Stimulated activated CD4-positive, alpha-beta T cell treated with anti-CD3 and anti-CD28 coated beads, Interleukin-4, amount 100 ng/mL, for 4 hours (primary cell): ENCODE measurements at places on chromosomes 3 and 15.
A peak's percentile ranks its signal among the peaks of the same experiment; 100 is the strongest.

GRCh38 chr3:182668974-182669373 is 124.3 kb upstream of the ATP11B start:
- DNase-seq, result no peak

DNA sequence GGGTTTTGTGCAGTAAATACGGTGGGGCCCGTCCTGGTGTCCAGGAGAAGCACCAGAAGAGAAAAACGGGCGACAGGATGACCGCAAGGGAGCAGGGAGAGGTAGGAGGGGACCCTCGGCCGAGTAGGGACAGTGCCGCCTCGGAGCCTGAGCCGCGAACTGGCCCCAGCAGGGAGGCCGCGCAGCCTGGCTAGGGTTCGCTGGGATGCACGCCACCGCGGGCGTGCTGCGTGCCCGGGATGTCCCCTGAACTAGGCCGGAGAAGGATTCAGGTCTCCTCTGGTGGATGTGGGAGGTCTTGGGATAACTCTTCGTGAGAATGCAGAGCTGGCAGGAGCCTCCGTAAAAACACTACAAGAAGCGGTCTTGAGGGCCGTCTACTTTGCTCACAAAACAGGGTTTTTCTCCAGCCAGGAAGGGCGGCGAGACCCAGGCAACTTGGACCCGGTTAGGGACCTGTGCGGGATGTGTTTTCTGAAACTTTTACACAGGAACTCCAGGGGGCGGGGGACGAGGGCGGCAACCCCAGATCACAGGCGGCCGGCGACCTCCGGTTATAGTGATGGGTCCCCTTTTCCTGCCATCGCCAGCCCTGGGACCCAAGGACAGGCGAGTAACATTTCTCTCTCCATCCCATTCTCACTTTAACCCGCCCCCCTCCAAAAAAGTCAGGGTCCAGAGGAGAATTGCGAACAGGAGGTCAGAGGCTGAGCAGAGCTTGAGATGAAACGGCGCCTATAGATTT is 35.5 kb downstream of the NR2F2 start:
- no peak for DNase-seq

GRCh38 chr3:26960382-26960781 is 337.8 kb downstream of the LRRC3B start:
- DNase-seq, result no peak

DNA sequence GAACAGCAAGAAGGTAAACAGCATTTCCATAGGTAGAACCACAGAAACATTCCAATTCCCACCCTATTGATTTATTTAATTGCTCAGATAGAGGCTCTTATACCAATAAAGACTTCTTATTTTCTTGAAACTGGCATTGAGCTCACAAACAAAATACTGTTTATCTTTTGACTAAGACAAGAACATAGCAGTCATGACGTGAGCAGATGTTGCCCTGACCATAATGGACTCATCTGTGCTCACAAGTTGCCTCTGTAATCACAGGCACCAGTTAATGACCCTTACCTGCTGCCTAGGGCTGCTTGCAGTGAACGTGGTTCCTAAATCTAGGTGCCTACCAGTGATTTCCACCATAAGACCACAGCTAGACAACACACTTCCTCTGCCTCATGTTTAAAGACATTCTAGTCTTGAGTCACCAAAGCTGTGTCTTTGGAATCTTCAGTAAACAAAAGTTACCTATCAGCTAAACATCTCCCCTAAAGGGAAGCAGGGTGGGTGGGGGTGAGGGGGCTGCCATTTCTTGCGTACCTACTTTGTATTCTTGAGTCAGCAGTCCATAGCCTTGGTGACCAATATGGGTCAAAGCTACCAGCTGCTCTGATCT is 2.1 kb downstream of the FYCO1 start:
- DNase-seq, result no peak

- DNase-seq, result no peak
These were observed 19.7 kb upstream of the LMOD3 start for GRCh38 chr3:69142090-69142489.

DNA sequence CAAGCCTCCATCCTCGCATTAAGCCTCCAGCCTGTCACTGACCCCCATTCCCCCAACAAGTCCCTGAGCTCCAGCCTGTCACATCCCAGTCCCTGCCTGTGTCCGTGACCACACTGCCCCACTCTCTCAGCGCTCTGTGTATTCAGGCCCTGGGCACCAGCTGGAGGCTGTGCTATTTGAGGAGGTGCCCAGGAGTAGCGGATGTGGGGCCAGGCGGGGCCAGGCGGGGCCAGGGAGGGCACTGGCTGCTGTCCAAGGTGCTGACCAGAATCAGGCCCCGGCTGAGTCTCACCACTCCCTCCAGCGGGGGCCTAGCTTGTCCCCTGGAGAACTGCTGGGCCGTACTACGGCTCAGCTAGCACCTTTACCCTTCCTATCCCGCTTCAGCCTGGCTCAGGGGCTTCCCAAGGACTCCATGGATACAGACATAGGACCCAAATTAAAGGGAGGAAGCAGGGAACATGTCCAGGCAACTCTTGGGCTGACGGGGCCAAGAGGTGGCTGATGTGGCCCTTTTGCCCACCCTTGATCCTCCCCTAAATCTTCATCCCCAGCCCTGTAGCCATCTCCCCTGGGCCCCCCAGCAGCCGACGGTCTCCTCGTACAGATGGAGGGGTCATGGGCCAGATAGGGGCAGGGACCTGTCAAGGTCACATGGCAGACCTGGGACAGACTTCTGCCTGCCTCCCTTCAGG is 1.1 kb downstream of the HHATL start:
- DNase-seq, result peak; percentile 9

GRCh38 chr15:65287520-65287855 is 805 bp upstream of the PARP16 start:
- no peak for DNase-seq

DNA sequence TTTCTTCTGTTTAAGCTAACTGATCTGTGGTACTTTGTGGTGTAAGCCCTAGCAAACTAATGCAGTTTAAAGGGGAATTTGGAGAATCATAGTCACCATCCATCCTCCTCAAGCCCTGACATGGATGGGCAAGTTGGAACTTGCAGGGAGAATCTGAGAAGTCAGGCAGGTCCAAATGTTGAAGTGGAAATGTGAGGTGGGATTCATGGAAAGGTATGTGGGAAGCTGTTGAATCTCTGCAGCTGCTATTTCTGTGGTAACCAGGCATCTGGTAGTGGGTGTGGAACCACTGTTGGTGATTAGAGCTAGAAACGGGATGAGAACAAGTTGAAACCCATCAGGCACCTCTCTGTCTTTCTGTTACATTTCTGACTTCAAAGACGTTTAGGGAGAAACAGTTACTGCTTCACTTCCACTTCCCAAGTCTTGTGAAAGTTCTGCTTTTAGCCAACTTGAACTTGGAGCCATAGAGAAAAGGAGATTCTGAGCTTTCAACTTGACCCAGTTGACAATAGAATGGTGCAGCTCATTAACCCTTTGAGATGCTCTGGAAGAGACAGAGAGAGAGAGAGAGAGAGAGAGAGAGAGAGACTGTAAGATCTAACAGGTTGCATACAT is 38.1 kb upstream of the NMNAT3 start:
- DNase-seq, result no peak

GRCh38 chr15:60326343-60326742 is 71.4 kb downstream of the ANXA2 start:
- no peak for DNase-seq

GRCh38 chr15:56804938-56805337 is 71.6 kb upstream of the ZNF280D start:
- DNase-seq, result no peak

DNA sequence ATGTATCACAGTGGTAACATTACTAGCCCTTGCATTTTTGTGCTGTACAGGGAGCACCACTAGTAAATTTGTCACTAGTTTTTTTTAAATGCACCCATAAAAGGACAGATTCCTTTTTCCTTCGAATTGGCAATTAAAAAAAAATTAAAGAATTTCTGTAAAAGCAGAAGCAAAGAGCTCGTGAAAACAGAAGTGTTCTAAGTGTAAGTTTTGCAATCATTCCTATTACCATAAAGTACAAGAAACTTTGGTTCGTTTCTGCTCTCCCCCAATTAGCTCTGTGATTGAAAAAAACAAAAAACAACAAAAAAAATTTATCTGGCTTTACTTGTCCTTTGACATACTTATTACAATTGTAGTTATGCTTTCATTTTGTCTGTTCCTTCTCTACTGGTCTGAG is 5.3 kb downstream of the SERP1 start:
- DNase-seq, result no peak

DNA sequence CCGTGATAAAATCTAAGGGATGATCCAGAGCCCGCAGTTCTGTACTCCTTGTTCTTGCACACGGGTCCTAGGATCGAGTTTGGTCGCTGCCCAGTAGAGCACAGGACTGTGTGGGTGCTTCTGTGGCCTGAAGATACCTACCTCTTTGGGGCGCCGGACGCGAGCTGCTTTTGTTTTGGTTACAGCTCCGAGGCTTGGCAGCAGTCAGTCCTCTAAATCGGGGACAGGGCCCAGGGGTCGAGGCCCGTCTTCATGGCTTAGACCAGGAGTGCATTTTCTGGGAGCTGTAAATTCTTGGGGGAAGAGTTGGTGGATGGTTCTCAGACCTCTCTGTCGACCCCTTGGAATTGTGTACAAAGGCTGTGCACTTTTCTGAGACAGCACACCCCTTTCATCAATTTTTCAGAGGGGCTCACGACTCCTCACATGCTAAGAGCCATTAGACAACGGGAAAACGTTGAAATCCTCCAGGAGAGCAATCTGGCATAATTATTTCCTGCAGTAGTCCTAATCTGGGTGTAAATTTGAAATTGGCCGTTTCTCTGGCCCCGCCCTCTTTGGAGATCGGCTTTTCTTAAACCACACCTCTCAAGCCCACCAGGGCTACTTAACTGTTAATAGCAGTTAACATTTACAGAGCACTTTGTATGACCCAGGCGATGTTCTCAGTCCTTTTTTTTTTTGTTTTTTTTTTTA is 928 bp downstream of the CEP97 start:
- DNase-seq, result peak; percentile 21

GRCh38 chr3:85783291-85783690 is 824.5 kb downstream of the CADM2 start:
- DNase-seq, result no peak

DNA sequence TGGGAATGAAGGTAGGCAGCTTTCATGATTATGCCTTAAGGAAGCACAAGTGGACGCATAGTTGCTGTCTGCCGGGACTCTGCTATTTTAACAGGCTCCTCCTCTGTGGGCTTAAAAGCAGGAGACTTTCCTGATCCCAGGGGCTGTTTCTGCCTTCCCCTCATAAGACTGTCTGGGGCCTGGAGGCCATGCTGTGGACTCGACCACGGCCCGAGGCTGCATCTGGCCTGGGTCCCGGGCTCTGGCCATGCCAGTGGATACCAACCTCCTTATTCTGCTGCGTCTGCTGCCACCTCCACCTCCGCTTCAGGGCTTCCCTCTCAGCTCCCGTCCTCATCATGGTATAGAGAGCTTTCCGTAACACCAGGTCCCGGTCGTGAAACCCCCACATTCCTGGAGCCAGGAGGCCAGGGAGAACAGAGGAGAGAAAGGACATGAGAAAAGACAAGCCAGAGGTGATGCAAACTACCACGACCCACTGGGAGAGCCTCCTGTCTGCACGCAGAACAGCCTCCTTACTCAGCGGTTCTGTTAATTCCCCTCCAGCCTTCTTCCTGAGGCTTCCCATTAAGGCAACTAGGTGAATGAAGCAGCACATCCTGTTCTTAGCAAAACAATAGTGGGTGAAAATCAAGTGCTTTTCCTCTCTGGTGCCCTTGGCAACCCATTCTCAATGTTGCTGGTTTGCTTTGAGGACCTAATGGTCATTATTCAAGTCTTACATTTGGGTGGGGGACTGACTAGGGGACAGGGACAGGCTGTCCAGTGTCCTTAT is 200.5 kb downstream of the KLF13 start:
- DNase-seq, result no peak

GRCh38 chr15:55820043-55820442 is 77.1 kb upstream of the PRTG start:
- no peak for DNase-seq

- DNase-seq, result peak; percentile 45
These were observed 574 bp downstream of the NGRN start for GRCh38 chr15:90266061-90266431.

GRCh38 chr15:27027229-27027628 is 56.2 kb downstream of the GABRG3 start:
- no peak for DNase-seq

- no peak for DNase-seq
These were observed 68.1 kb upstream of the FOXP1 start for GRCh38 chr3:71651625-71652024.

GRCh38 chr15:73171711-73172110 is 119.4 kb downstream of the NEO1 start:
- DNase-seq, result no peak

DNA sequence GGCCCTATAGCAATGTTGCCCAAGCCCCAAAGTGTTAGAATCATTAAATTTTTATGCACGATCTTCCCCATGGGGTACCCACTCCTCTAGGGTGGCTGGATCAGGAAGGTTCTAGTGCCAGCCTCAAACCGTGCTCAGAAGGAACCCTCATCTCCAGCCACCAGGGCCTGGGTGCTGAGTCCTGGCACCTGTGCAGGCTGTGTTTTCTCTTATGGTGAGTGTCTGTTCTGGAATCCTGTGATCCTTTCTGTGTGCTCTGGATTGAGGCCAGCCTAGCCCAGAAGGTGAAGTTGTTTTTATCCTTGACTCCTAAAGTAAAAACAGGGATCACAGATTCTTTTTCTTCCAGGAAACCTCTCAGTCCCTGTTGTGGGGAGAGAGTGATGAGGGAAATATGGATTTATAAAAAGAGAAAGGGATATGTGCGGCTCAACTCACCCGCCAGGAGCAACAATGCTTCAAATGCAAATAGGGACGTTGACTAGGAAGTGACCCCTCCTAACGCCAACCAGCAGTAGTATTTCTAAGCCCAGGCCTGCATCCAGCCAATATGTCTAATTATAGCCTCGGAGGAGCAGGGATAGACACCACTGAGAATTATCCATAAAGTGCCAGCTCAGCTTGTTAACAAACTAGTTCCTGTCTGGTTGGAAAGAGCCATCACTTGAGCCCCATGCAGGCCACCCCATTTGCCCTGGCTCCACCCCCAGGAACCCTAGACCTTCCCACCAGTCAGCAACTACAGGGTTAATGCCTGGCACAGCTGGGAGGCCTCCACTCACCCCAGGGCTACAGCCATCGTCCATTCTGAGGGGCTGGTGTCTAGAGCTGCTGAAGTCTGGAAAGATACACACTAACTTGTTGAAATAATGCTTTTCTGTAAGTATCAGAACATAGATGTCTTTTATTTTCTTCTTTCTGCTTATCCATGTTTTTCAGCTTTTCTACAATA is 513.5 kb upstream of the PROK2 start:
- no peak for DNase-seq

GRCh38 chr3:40166997-40167396 is 142.5 kb upstream of the EIF1B start:
- no peak for DNase-seq

DNA sequence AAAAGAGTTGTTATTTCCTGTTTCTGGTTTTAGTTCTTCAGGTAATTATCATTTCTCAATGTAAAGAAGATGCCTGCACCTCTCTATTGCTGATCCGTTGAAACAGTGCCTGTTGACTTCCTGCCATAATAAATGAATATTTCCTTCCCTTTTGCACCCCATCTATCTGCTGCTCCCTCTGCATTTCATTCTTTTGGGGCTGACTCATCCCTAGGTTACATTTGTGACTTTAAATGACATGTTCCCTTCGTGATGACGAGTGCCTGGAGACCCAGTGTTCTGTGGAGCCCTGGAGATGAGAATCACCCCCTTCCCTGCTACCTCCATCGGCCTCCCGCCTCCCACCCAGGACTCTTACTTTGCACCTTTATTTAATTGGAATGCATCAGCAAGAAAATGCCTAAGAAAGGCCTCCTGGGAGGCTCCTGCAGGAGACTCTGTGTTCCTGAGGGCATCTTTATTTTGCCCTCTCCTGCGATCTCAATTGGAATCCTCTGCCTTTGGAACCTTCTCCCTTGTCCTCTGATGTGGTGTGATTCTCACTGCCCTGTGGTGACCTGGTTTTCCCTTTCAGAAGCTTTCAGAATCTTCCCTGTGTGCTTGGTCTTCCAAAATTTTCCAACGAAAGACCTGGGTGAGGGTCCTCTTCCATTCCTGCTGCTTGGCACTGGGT is 13.7 kb downstream of the LRRK1 start:
- DNase-seq, result no peak
